Panc1 (cell line): ENCODE measurements at places on chromosomes 11 and 22. TPM values are rescaled to one million over a fixed set of nuclear protein-coding genes. Genes with fewer than 3 reads are reported as not detected.

Gene KLHDC7B
- 1.8 TPM for total RNA-seq

Gene ELFN2
- 2.9 TPM for total RNA-seq

Gene ZNF70
- 3.2 TPM for total RNA-seq

Gene LRP4
- total RNA-seq = 11.7 TPM

Gene CRELD2
- 59.7 TPM for total RNA-seq

Gene GAS2
- 0.87 TPM for total RNA-seq

Gene DCUN1D5
- 68.3 TPM for total RNA-seq

Gene RPS6KB2
- 68.5 TPM for total RNA-seq

Gene SCGB1D2
- 0.85 TPM for total RNA-seq

Gene MOGAT2
- 0.08 TPM for total RNA-seq

- DNase-seq = no peak
- no peak overlapping the region for H3K4me3 ChIP-seq
- H3K27me3 ChIP-seq = no peaks in the 10 kb centered on the region
These were observed 1312.3 kb downstream of the FAM181B start for GRCh38 chr11:81421251-81421860.

DNA sequence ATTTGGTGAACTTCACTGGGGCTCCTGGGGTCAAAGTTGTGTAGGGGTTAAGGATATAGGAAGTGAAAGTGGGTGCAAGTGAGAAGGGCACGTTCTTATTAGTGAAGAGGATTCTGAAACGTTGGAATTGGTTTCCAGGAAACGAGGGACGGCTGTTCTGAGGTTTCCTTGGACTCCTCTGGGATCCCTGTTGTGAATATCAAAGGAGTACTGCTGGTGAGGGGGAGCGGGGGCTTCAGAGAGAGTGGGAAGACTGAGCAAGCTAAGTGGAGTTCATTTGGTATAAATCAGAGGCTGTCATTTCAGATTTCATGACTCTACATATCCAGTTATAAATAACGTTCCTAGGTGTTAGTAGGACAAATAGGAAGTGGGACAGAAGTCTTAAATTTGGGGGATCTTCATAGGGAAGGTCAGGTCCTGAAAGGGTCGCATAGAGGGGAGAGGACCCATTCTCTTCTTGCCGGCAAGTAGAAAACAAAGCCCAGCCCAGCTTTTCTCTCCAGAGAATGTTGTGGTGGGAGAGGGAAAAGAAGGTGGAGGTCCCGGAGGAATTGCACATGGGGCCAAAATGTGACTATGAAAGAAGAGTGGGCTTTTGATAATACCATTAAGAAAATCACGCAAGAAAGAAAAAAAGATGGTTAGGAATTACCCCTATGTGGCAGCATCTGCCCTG lies 1.1 kb upstream of the NELL1 start:
- H3K4me3 ChIP-seq = no peak overlapping the region
- no peaks in the 10 kb centered on the region for H3K36me3 ChIP-seq
- no peak for DNase-seq
- no peaks in the 10 kb centered on the region for H3K4me1 ChIP-seq
- H3K27ac ChIP-seq = no peak overlapping the region

DNA sequence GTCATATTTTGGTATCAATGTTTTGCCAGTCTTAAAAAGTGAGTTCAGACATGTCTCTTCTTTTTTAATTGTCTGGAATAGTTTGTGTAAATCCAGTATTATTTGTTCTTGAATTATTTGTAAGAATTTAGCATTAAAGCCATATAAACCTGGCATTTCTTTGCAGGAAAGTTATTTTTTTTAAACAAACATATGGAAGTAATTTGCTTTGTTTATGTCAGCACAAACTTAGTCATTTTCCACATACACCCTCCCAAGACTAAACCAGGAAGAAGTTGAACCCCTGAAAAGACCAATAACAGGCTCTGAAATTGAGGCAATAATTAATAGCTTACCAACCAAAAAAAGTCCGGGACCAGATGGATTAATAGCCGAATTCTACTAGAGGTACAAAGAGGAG lies 9.1 kb upstream of the CCDC81 start:
- DNase-seq = no peak
- H3K36me3 ChIP-seq = no peaks in the 10 kb centered on the region
- H3K4me3 ChIP-seq = no peak overlapping the region

DNA sequence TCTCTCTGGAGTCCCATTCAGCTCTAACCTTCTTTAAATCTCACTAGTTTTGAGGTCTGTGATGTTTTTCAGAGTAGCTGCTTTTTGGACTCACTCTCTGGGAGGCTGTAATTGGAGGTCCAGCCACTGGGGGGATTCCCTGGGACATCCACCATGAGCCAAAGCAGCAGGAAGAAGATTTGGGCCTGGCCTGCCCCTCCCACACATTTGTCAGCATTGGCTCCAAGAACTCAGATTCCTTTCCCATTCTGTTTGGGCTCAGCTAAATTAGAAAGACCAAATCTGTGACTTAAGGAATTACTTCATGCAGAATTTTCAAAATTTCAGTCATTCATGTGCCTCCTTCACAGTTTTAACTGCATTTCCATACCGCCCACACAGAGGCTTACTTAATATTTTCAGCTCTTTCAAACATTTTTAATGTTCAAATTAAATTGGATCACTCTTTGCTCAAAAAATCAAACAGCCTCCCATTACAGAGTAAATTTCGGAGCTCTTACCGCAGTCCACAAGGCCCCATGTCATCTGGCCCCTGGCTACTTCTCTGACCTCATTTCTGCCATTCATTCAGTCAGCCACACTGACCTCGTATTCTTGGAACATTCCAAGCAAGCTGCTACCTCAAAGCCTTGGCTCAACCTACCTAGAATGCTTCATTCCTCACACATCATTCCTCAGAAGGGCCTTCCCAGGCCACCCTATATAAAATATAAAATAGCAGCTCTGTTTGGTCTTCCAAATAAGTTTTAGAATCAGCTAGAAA lies 54.5 kb upstream of the RRAS2 start:
- H3K4me1 ChIP-seq = no peaks in the 10 kb centered on the region
- no peaks in the 10 kb centered on the region for H3K36me3 ChIP-seq
- H3K4me3 ChIP-seq = no peak overlapping the region
- H3K27ac ChIP-seq = no peak overlapping the region
- no peak for DNase-seq

DNA sequence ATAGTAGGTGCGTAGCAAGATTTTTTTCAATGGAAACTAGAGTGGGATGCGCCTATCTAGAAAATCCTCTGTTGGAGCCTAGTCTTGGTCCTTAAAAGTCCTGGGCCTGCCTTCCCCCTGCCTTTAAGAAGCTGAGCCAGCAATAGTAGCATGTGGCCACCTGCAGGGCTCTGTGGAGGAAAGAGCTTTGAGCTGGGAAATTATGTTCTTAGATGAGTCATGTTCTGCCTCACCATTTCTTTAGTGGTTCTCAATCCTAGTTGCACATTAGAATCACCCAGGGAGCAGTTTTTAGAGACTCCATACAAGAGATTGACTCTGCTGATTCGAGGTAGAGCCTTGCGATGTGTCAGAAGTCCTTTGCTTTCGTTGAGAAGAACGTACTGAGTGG lies 133.5 kb downstream of the COMMD9 start:
- H3K27ac ChIP-seq = no peak overlapping the region; the same call in 1 of the 2 replicates
- no peak for DNase-seq
- H3K4me3 ChIP-seq = no peak overlapping the region
- H3K36me3 ChIP-seq = no peaks in the 10 kb centered on the region
- peaks cover 5% of the 10 kb centered on the region; the same call in 1 of the 2 replicates for H3K4me1 ChIP-seq
- no peaks in the 10 kb centered on the region for H3K27me3 ChIP-seq

GRCh38 chr22:30870451-30871345 lies 97.9 kb downstream of the MORC2 start:
- DNase-seq = no peak
- H3K27ac ChIP-seq = no peak overlapping the region
- no peaks in the 10 kb centered on the region for H3K36me3 ChIP-seq
- no peak overlapping the region for H3K4me3 ChIP-seq
- no peaks in the 10 kb centered on the region for H3K4me1 ChIP-seq

GRCh38 chr11:95891423-95892170 lies 32.3 kb downstream of the MTMR2 start:
- H3K27ac ChIP-seq = no peak overlapping the region
- no peak overlapping the region for H3K4me3 ChIP-seq
- no peak for DNase-seq
- no peaks in the 10 kb centered on the region for H3K27me3 ChIP-seq
- no peaks in the 10 kb centered on the region for H3K4me1 ChIP-seq
- no peaks in the 10 kb centered on the region for H3K36me3 ChIP-seq

- no peaks in the 10 kb centered on the region for H3K36me3 ChIP-seq
- no peak for DNase-seq
- H3K4me1 ChIP-seq = peaks cover 9% of the 10 kb centered on the region; the same call in 1 of the 2 replicates
- H3K27ac ChIP-seq = peak overlapping the region; percentile 82
- no peaks in the 10 kb centered on the region for H3K27me3 ChIP-seq
- H3K4me3 ChIP-seq = peak overlapping the region; percentile 69
These were observed 1.1 kb upstream of the SUN2 start for GRCh38 chr22:38756711-38757463.

GRCh38 chr11:10304495-10305261 lies at the start of gene ADM:
Gene ADM (plus strand): TSS chr11:10305073. CDS start chr11:10305701, 628 bp downstream.
- peak within 1 kb of the TSS; percentile 64 for H3K4me3 ChIP-seq
- peaks cover 19% of the 10 kb centered on the region for H3K36me3 ChIP-seq
- DNase-seq = peak; percentile 96

GRCh38 chr11:17594686-17595192 lies 47.7 kb downstream of the OTOG start:
- H3K27me3 ChIP-seq = peaks cover 17% of the 10 kb centered on the region
- H3K4me1 ChIP-seq = no peaks in the 10 kb centered on the region
- H3K4me3 ChIP-seq = no peak overlapping the region
- no peak overlapping the region for H3K27ac ChIP-seq
- no peaks in the 10 kb centered on the region for H3K36me3 ChIP-seq

DNA sequence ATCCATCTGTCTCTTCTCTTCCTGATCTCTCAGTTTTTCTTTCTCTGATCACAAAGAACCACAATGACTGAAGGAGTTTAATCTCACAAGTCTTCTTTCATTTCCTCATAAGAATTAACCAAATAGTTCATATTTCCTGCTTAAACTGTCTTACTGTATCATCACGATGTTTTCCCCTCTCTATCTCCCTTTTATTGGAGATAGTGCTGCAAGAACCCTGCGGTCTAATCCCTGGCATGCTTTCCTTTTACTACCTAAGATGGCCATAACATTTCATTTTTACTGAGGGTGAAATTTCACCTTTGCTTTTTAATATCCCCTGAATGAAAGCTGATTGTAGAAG lies 28.9 kb downstream of the CARD18 start:
- no peak overlapping the region for H3K27ac ChIP-seq
- DNase-seq = no peak
- H3K36me3 ChIP-seq = no peaks in the 10 kb centered on the region

GRCh38 chr11:102886999-102887398 lies 12.2 kb upstream of the MMP12 start:
- H3K36me3 ChIP-seq = no peaks in the 10 kb centered on the region
- peaks cover 5% of the 10 kb centered on the region for H3K27me3 ChIP-seq
- no peak overlapping the region for H3K4me3 ChIP-seq
- H3K4me1 ChIP-seq = no peaks in the 10 kb centered on the region
- H3K27ac ChIP-seq = no peak overlapping the region

- H3K27me3 ChIP-seq = no peaks in the 10 kb centered on the region
- DNase-seq = no peak
- no peak overlapping the region for H3K27ac ChIP-seq
- no peaks in the 10 kb centered on the region for H3K36me3 ChIP-seq
These were observed 467.0 kb downstream of the LUZP2 start for GRCh38 chr11:24963852-24964251.

DNA sequence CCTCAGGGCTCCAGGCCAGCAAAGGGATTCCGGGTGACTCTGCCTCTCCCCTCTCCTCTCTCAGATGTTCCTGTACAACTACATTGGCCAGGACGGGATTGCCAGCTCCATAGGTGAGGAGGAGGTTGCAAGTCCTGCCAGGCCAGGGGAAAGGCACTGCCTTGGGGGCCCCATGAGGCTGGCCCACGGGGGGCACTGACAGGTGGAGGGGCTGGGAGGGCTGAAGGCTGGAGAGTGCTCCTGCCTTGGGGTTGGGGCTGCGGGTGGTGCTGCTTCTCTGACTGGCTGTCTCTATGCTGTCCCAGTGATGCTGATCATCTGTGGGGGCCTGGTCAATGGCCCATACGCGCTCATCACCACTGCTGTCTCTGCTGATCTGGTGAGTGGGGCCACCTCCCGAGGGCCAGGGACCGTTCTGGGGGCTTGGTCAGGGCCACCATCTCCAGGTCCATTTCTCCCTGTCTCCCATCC lies 21.7 kb downstream of the SLC37A2 start:
- no peak overlapping the region for H3K27ac ChIP-seq
- no peak overlapping the region for H3K4me3 ChIP-seq
- no peaks in the 10 kb centered on the region for H3K4me1 ChIP-seq

GRCh38 chr22:35220221-35220620 lies 37.1 kb upstream of the HMGXB4 start:
- no peaks in the 10 kb centered on the region for H3K4me1 ChIP-seq
- no peaks in the 10 kb centered on the region for H3K36me3 ChIP-seq
- H3K27me3 ChIP-seq = no peaks in the 10 kb centered on the region
- no peak for DNase-seq

DNA sequence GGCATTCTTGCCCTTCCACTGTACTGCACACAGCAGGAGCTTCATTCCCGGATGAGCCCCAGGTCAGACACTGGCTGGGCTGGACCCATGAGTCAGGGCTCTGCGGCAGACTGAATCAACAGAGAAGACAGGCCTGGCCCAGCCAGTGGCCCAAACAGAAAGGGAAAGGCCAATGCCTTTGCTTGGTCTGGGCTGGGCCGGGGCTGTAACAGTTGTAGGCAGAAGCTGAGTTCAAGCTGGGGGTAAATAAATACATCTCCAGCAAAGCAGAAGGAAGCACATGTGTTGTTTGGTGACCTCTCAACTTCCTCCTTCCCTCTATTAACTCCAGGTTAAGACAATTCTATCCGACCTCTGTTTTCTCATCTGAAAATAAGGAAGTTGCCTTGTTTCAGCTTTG lies 1.8 kb upstream of the SMIM35 start:
- H3K27ac ChIP-seq = no peak overlapping the region
- no peak for DNase-seq
- no peaks in the 10 kb centered on the region for H3K27me3 ChIP-seq
- no peaks in the 10 kb centered on the region for H3K4me1 ChIP-seq
- H3K36me3 ChIP-seq = no peaks in the 10 kb centered on the region

DNA sequence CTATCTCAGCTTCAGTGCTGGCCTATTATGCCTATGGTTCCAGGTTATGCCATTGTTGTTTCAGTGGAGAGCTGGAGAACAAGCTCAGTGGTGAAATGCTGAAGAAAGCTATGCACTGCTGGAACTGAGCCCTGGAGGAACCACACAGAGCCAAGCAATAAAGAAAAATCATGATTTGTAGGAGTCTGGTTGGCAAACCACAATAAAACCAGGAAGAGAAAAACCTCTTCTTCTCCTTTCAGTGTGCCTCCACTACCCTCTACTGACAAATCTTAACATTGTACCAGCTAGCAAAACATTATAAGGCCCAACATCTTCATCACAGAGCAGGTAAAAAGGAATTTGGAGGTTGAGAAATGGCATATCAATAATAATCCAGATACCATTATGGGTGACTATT lies 5.3 kb downstream of the OR51F2 start:
- no peaks in the 10 kb centered on the region for H3K4me1 ChIP-seq
- H3K27me3 ChIP-seq = no peaks in the 10 kb centered on the region
- DNase-seq = no peak
- H3K4me3 ChIP-seq = no peak overlapping the region
- no peaks in the 10 kb centered on the region for H3K36me3 ChIP-seq

- no peaks in the 10 kb centered on the region for H3K27me3 ChIP-seq
- H3K4me1 ChIP-seq = peaks cover 24% of the 10 kb centered on the region
- peak; percentile 77 for DNase-seq
- no peak overlapping the region for H3K4me3 ChIP-seq
- no peaks in the 10 kb centered on the region for H3K36me3 ChIP-seq
These were observed 56.1 kb upstream of the PTPRJ start for GRCh38 chr11:47924184-47924691.
